Natural killer cell (primary cell): ENCODE measurements at places on chromosomes 7 and 10. TPM values are rescaled to one million over a fixed set of nuclear protein-coding genes. Genes with fewer than 3 reads are reported as not detected.
A peak's percentile ranks its signal among the peaks of the same experiment; 100 is the strongest.

GRCh38 chr10:29897999-29898716 lies 161.2 kb downstream of the JCAD start:
- H3K36me3 ChIP-seq, result no peaks in the 10 kb centered on the region
- H3K27ac ChIP-seq, result no peak overlapping the region
- no peak for DNase-seq
- no peak overlapping the region for H3K4me3 ChIP-seq
- H3K27me3 ChIP-seq, result no peaks in the 10 kb centered on the region

GRCh38 chr7:14495633-14496032 lies 406.9 kb downstream of the DGKB start:
- no peak overlapping the region for H3K4me3 ChIP-seq
- H3K36me3 ChIP-seq, result no peaks in the 10 kb centered on the region
- H3K27ac ChIP-seq, result no peak overlapping the region
- no peaks in the 10 kb centered on the region for H3K4me1 ChIP-seq
- no peak for DNase-seq
- no peaks in the 10 kb centered on the region for H3K27me3 ChIP-seq

DNA sequence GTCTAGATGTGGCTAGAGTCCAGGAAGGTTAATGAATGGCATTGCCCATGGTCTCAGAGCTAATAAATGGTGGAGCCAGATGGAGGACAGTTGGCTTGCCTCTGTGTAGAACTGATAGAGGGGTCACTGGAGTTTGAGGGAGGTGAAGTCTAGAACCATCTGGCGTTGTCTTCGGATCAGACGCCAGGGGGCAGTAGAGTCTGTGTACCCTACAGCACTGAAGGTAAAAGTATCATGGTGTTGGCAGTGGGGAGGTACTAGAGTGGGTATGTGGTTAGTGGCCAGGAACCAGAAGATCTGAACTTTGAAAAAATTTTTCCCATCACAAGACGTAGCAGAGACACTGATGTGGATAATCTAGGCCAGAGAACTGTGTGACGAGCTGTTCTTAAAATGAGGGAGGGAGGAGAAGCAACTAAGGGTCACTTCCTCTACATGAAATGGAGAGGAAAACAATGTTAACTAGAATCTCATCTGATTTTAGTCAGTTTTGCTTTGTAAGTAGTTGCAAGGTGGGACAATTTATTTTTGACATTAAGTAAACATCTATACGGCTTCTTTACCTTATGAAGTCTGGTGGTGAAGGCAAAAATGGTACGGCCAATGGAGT lies 227.9 kb upstream of the PRSS58 start:
- peak; percentile 56 for DNase-seq
- H3K36me3 ChIP-seq, result no peaks in the 10 kb centered on the region
- peaks cover 4% of the 10 kb centered on the region for H3K4me1 ChIP-seq
- no peak overlapping the region for H3K27ac ChIP-seq
- H3K27me3 ChIP-seq, result no peaks in the 10 kb centered on the region
- H3K4me3 ChIP-seq, result no peak overlapping the region

DNA sequence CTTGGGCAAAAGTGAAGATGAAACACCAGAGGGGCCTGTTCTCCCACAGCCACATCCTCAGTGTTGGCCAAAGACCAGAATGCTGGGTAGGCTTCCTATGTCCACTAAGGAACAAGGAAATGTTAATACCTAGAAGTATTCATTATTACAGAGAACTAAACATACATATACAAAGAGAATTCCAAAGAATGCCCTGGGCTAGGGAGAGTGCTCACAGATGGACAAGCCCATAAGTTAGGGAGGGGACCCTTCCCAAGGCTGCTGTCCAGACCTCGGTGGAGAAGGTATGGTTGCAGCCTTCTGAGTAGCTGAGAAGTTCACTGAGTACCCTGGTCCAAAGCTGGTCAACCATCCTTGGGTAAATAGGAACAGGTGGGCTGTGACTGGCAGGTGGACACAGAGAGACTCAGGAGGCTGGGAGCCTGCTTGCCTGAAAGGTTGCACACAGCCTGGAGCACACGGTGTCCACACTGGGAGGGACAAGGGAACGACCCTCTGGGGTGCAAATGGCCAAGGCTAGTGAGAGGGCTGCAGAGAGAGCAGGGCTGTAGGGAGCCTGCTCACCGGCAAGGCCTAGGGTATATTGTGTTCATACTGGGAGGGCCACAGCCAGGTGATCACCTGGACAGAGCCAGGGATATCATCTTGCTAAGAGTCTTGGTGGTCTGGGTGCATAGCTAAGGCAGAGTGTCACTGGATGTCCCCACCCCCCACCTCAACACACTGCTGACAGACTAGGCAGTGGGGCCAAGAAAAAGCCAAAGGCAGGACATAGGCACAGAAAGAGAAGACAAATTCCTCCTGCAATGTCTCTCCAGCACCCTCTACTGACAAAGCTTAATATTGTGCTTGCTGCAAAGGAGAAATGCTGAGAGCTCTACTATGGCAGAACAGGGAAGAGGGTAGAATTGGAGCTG lies 40.3 kb downstream of the CPVL start:
- no peak overlapping the region for H3K4me3 ChIP-seq
- no peaks in the 10 kb centered on the region for H3K27me3 ChIP-seq
- DNase-seq, result peak; percentile 48

DNA sequence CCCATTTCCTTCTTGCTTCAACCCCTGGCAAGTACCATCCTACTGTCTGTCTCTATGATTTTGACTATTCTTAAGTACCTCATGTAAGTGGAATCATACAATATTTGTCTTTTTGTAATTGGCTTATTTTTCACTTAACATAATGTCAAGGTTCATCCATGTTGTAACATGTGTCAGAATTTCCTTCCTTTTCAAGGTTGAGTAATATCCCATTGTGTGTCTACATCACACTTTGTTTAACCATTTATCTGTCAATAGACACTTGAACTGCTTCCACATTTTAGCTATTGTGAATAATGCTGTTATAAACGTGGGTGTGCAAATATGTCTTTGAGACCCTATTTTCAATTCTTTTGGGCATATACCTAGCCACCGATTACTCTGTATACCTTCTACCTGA lies 14.0 kb upstream of the CDK14 start:
- no peaks in the 10 kb centered on the region for H3K27me3 ChIP-seq
- no peaks in the 10 kb centered on the region for H3K4me1 ChIP-seq
- no peak overlapping the region for H3K4me3 ChIP-seq
- no peaks in the 10 kb centered on the region for H3K36me3 ChIP-seq

- DNase-seq, result no peak
- H3K4me3 ChIP-seq, result no peak overlapping the region
- H3K36me3 ChIP-seq, result no peaks in the 10 kb centered on the region
- H3K27me3 ChIP-seq, result no peaks in the 10 kb centered on the region
These were observed 29.4 kb upstream of the PCGF5 start for GRCh38 chr10:91190876-91191583.

DNA sequence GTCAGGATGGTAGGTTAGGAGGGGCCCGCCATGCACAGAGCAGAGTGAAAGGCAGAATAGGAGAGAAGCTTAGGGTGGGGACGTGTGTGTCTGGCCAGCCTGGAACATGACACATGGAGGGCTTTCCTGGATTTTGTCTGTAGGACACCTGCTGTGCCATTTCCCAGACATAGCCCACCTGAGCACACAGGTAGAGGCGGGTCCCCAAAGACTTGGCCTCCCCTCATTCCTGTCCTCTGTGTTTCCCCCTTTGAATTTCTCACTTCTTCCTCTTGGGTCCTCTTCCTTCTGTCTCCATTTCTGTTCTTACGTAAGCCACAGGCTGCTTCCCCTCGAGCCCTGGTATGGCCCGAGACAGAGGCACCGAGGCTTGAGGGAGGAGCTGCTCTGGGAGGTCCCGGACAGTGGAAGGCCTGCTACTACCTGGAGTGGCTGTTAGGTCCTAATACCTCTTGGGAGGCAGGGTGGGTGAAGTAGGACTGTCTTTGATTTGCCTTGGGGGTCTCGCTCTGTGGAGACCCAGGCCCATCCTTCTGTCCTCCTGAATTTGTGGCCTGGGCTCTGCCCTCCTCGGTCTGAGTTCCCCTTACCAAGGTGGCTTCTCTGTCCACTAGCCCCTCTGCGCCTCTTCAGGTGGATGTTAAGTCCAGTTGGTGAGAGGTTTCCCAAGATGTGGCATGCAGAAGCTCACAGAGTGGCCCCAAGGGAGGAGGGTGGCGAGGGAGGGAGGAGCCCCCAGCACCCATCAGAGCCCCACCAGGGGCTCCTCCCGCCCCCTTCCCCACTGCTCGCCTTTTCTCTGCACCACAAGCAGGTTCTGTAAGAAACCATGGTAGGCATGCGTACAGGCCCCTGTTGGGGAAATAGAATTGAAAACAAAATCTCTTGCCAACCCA lies 5.5 kb downstream of the ZNF775 start:
- H3K27ac ChIP-seq, result no peak overlapping the region
- peaks cover 11% of the 10 kb centered on the region for H3K4me1 ChIP-seq
- H3K36me3 ChIP-seq, result no peaks in the 10 kb centered on the region
- no peak overlapping the region for H3K4me3 ChIP-seq
- no peaks in the 10 kb centered on the region for H3K27me3 ChIP-seq

GRCh38 chr10:91200314-91201212 lies 19.9 kb upstream of the PCGF5 start:
- no peaks in the 10 kb centered on the region for H3K36me3 ChIP-seq
- peaks cover 34% of the 10 kb centered on the region for H3K4me1 ChIP-seq
- no peak for DNase-seq
- H3K27me3 ChIP-seq, result no peaks in the 10 kb centered on the region
- no peak overlapping the region for H3K4me3 ChIP-seq
- peak overlapping the region; percentile 86 for H3K27ac ChIP-seq

Gene MEIG1
- not detected for total RNA-seq
